NCI-H1436 treated with DMSO at 0.1 percent for 48 hours (cell line): ENCODE measurements at places on chromosomes 7 and 10.

DNA sequence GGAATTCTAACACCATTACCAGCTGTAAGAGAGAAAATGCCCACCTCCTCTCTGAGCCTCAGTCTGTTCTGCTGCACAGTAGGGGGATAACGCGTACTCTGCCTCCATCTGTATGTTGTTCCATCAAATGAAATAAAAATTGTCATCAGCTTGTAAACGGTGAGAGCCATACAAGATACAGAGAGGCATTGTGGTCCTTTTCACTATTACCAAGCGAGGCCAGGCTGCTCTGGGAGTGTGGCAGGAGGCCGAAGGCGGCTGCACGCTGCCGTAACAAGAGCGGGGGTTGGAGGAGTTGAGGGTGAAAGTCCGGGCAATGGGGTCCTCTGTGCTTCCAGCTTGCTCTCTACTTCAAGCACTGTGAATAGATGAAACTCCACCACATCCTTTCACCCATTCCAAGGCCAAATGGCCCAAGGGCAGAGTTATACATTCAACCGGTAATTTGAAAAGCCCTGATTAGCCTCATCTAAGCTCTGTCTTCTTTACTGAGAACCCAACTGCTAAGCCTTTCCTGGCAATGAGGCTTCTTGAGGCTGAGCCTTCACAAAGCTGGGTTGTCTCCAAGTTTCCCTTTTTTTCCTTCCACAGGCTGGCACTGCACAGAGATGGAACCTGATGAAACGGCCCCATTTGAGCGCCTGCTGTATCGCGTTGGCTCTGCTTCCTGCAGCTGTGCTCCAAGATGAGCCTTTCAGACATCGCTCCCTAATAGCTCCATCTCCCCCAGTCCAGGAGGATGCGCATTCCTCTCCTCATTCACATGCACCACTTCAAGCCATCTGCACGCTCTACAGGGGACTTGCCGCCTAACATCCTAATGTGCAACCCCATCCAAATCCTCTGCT lies 47.2 kb downstream of the PYROXD2 start:
- DNase-seq, result no peak

DNA sequence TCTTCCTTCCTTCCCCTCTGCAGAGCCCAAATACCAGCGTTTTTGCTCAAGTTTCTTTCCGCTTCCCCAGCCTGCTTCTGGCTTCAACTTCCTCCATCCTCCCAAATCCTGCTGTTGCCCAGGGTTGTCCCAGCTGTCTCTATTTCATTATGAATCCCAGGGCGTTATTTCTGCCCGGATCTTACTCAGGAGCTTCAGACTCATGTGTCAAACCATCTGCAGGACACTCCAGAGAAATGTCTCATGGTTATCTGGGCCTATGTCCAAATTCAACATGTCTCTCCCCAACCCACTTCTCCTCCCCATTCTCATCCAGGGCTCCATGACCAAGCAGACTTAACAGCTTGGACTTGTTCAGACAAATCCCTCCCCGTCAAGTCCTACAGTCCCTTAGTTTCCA lies 15.6 kb downstream of the ARHGAP22 start:
- no peak for DNase-seq

- DNase-seq, result no peak
These were observed 31.6 kb upstream of the CTBP2 start for GRCh38 chr10:125192005-125192404.

DNA sequence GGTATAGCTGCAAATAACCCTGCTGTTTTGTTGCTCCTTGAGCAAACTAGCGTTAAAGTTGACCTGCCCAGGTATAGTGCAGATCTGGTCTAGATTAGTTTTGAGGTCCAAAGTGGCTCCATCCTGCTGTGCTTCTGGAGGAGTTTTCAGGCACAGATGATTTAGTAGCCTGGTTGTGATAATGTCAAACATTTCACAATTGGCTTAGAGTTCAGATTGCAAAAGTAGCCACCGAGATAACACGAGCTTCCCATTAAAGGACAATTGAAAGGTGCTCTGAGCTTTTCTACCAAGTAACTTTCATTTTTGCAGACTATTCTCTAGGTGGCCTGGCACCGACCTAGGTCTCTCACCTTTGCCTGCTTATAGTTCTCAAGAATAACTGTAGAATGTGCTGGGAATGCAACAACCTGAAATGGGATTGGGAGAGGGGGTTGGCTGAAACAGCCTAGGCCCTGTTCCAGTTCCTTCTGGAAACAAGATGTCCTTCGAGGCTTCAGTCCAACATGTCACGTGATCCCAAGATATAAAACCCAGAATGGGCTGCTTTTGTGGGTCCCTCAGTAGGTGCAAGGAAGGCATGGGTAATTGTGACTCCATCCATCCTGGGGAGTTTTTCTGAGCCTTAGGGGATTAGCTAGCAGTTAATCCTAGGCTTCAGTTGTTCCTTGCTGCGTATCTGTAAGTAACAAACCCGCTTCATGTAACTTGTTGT lies 201.0 kb downstream of the CHRM2 start:
- no peak for DNase-seq

DNA sequence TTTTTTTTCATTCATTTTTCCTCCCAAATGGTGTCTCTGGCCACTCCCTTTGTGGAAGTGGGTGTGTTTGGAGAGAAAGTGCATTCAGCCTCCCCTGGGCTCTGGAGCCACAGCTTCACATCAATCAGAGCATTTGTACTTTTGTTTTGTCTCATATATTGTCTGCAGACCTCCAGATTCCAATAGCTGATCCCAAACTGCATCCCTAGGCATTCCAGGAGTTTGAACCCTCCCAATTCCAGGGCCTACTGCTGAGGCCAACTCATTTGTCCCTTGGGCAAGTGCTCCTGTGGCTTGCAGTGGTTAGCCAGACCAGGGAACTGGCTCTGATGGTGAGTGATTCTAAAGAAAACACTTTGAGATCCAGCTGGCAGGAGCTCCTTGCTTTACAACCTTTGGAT lies 163.3 kb downstream of the IPMK start:
- DNase-seq, result no peak

DNA sequence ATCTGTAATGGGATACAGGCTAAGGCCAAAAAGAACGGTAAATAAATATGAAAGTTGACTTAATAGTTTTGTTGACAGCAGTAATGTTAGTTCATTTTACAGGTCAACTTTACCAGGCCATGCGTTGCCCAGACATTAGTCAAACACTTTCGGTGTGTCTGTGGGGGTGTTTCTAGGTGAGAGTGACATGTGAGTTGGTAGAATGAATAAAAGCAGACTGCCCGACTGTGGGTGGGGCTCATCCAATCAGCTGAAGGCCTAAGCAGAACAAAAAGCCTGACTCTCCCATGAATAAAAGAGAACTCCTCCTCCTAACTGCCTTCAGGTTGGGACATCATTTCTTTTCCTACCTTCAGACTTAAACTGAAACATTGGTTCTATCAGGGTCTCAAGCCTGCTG lies 132.3 kb downstream of the MTPAP start:
- no peak for DNase-seq

- DNase-seq, result no peak
These were observed 24.1 kb upstream of the MYH16 start for GRCh38 chr7:99248391-99249095.

- DNase-seq, result no peak
These were observed 4.2 kb downstream of the TAS2R60 start for GRCh38 chr7:143447466-143447865.

- peak; percentile 29 for DNase-seq
These were observed 132.4 kb downstream of the SORCS1 start for GRCh38 chr10:107031931-107032699.

DNA sequence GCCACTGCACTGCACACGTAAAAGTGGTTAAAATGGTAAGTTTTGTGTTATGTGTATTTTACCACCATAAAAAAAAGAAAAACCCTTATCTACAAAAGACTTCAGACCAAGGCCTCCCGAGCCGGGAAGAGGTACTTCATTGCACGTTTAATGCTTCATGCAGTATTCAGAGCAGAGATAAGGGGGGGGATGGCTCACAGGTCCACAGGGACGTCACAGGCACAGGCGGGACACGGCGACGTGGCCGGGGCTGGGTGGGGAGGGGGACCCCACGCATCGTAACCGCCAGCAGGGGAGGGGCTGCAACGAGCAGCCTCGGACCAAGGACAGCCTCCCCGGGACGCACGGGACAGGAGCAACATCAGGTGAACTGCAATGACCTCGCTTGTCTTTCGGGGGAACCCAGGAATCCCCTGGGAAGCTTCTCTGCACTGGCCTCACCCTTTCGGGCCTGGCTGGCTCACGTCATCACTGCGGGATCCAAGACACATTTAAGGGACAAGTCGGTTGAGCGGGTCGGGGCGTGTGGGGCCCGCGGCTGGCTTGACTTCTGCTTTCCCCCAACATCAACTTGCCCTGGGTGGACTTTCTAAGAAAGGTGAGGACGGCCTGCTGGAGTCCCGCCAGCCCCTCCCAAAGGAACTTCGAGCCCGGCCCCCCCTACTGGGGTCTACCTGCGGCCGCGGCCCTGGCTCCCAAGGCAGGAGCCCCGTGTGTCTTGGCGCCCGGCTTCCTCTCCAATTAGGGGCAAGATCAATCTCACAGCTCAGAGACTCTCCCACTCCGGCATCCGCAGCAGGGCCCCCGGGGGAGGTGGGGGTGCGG lies 29.6 kb upstream of the PDGFA start:
- DNase-seq, result no peak

- DNase-seq, result no peak
These were observed 36.4 kb upstream of the PURB start for GRCh38 chr7:44921607-44922350.

DNA sequence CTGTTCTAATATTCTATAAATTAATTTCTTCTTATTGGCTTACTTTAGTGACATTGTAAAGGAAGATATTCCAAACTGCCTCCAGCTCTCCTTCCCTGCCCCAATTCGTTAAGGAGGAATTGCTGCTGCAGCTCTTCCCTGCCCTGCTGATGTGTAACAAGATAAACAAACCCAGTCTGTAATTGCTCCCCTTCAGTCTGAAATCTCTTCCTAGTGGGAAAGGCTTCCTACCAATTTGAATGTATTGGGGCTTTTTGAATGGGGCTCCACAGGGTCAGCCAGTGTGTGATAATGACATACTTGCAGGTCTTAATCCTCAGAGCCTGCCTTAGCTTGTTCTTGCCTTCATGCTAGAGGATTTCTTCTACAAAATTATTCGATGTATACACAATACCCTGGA lies 849.9 kb upstream of the GHITM start:
- DNase-seq, result no peak

DNA sequence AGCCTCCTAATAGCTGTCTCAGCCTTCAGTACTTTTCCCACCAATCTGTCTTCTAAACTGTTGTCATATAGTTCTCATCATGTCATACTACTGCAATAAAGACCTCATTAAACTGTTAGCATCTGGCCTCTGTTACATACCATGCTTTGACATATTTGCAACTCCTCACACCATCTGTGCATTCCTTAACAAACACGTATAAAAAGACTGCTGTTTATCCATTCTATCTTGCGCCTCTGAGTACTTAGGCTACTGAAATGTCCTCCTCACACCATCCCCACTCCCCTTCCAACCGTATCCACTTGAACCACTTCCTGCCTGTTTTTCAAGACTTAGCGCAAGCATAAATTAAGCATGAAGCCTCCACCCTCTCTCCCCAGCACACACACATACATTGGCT lies 41.6 kb downstream of the SLC16A9 start:
- DNase-seq, result no peak

DNA sequence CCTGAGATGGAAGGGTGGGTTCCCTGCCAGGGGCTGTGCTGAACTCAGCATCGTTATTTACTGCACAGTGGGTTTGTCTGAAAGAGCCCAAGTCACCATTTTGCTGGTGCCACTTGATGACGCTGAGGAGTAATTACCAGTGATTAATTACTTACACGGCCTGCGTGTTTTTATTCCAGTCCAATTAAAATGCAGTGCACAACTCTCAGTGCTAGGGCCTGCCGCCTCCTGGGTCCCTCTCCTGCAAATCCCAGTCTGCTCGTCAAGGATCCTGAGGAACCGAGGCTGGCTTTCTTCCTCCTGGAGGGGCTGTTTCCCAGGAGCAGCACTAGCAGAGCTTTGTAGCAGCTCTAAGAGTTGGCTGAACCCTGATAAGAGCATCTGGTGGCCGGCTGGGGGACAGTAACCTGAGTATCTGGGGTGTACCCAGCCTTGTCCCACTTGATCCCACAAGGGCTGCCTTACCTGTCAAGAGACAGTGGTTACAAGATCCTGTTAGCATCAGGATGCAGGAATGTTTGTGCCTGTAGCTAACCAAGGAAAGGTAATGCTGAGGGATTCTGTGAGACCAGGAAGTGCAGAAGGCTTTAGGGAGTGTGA lies 45.1 kb upstream of the LRRC4 start:
- no peak for DNase-seq

DNA sequence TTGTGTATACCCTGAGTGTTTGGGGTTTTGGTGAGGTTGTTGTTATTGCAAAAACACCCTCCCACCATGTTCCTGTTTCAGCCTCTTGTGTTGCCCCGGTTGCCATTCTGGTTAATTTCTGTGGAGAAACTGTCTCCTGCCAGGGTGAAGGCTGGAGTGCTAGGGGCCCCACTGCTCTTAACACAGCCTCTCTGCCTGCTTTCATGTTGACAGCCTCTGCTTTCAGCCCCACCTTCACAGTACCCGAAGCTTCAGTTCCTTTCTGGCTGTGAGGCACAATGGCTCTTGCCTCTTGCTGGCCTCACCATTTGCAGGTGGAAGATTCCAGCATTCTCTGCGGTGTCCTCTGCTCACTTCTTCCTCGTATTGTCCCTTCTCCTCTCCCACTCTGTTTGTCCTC lies 19.2 kb downstream of the SLC18A2 start:
- DNase-seq, result no peak

- no peak for DNase-seq
These were observed 115.4 kb downstream of the NT5C2 start for GRCh38 chr10:103077491-103078308.

DNA sequence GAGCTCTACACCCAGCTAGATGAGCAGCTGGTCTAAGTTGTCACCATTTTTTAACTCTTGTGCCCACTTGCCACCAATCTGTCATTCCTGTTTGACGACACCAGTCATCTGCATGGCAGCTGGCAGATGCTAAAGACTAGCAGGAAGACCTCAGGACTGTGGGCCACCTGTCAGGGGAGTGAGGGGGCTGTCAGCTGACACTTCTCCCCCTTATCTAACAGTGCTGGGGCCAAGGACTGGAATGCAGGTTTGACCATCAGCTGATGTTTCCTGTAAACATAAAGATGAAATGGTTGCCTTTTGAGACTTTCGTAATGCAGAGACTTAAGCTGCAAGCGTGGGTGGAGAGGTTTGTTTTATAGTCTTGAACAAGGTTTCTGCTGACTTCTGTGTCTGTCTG lies 93.5 kb downstream of the WNT2 start:
- no peak for DNase-seq

- DNase-seq, result no peak
These were observed 482.8 kb downstream of the GFRA1 start for GRCh38 chr10:115790220-115790619.

DNA sequence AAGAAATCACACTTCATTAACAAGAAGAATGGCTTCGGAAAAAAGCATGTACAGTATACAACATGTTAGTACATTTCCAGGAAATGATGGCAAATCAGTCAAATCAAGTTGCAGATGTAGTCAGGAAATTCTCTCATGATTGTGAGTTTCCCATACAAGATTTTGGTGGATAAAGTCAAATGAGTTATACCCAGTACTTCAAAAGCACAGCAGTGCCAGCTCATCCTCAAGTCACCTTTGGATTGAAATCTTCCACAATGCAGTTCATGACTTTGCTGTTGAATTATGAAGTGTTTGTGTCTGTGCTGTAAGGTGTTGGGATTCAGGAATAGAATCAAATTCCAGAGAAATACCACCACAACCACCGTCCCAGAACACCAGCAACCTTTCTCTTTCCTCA lies 301.3 kb upstream of the BMPER start:
- no peak for DNase-seq

- no peak for DNase-seq
These were observed 580.6 kb downstream of the PHTF2 start for GRCh38 chr7:78379148-78379547.
